HepG2 (cell line): ENCODE measurements at places on chromosomes 11 and 22. TPM values are rescaled to one million over a fixed set of nuclear protein-coding genes. Genes with fewer than 3 reads are reported as not detected.

DNA sequence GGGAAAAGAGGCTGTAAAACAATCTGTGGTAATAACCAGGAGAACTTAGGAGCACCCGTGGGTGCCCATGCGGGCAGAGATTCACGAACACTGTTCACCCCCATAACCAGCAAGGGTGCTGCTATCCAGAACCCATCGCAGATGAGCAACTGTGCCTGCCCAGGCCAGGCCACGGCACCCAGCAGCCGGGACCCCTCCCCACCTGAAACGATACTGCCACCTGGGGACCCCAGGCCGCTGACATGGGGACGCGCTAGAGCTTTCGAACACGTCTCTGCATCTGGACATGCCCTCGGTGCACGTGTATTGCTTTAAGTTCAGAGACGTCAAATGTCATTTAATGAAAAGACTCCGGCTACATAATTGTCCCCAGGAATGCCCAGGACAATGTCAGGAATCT is 14.3 kb upstream of the MUC2 start:
- no peak overlapping the region for H3K4me3 ChIP-seq
- peaks cover 50% of the 10 kb centered on the region for H3K27me3 ChIP-seq
- H3K27ac ChIP-seq, result no peak overlapping the region

DNA sequence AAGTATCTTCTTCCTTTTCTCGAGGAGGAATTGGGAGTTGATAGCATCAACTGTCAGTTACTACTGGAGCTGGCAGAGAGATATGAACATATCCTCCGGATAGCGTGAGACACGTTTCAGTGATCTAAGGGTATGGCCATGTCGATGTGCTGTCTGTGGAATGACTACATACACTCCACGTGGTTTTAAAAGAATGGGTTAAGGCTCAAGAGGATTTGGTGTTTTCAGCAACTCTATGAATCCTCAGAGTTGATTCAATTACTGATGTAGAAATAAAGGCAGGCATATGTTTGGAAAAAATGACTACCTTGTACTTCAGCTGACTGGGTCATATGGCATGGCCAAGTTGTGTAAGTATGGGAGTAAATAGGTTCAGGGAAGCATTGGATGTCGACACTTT is 22.9 kb downstream of the MMP13 start:
- H3K27ac ChIP-seq, result no peak overlapping the region
- DNase-seq, result no peak
- no peak overlapping the region for H3K4me3 ChIP-seq
- H3K36me3 ChIP-seq, result no peaks in the 10 kb centered on the region

DNA sequence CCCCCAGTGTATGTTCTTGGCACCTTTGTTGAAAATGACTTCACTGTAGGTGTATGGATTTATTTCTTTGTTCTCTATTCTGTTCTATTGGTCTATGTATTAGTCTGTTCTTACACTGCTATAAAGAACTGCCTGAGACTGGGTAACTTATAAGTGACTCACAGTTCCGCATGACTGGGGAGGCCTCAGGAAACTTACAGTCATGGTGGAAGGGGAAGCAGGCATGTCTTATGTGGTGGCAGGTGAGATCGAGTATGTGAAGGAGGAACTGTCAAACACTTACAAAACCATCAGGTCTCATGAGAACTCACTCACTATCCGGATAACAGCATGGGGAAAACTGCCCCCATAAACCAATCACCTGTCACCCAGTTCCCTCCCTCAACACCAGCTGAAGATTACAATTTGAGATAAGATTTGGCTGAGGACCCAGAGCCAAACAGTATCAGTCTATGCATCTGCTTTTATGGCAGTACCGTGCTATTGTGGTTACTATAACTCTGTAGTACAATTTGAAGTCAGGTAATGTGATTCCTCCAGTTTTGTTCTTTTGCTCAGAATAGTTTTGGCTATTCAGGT is 836.2 kb downstream of the DLG2 start:
- no peaks in the 10 kb centered on the region for H3K36me3 ChIP-seq
- no peak overlapping the region for H3K4me3 ChIP-seq
- no peak overlapping the region for H3K27ac ChIP-seq
- DNase-seq, result no peak

DNA sequence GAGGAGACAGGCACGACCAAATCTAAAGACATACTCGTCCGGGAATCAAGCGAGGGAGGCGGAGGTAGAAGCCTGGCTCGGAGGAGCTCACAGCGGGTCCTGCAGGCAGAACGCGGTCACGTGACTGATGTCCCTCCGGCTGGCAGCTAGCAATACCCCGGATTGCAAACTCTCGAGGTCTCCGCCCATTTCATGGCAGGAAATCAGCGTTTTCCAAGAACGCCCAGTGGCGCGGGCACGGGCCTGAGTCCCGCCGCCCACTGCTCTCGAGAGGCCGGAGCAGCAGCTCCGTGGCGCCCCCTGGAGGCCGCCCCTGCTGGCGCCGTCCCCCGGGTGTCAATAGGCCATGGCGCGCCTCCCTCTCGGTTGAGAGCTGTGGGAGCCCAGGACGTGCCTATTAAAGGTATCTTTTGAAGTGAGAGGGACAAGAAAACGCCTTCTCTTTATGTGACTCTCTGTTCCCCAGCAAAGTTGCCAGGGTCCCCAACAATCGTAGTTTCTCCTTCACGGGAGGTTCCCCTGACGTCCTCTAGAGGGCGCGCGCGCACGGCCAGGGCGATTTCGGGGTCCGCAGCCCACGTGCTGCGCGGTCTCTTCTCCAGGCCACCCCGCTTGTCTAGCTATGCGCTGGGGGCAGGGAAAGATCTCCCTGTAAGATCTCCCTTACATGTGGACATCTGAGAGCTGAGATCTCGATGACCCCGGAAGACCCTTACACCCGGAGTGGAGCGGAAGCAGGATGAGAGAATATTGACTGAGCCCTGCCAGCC is 37.3 kb upstream of the RBFOX2 start:
- DNase-seq, result peak; percentile 85
- peak overlapping the region; percentile 46 for H3K4me3 ChIP-seq
- H3K36me3 ChIP-seq, result no peaks in the 10 kb centered on the region
- peak overlapping the region; percentile 48 for H3K27ac ChIP-seq
- peaks cover 15% of the 10 kb centered on the region for H3K4me1 ChIP-seq

DNA sequence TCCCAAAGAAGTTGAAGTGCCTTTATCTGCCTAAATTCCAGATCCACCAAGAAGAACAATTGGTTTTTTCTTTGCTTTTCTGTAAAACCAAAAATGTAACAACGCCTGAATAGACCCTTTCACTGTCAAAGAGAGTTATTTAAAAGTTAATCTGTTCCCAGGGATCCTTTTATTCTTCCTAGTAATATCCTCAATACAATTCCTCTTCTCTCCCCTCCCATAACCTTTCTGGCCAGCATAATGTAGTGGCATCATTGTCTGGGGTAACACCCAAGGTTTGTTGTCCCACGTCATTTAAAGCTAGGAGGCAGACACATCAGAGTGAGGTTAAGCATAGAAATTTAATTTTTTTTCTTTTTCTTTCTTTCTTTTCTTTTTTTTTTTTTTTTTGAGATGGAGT is 39.9 kb downstream of the MS4A2 start:
- no peak overlapping the region for H3K4me3 ChIP-seq
- H3K27me3 ChIP-seq, result no peaks in the 10 kb centered on the region
- H3K36me3 ChIP-seq, result no peaks in the 10 kb centered on the region
- H3K27ac ChIP-seq, result no peak overlapping the region
- peaks cover 22% of the 10 kb centered on the region for H3K4me1 ChIP-seq
- DNase-seq, result no peak

GRCh38 chr22:47619631-47620030 is 857.2 kb downstream of the TBC1D22A start:
- no peak overlapping the region for H3K27ac ChIP-seq
- peaks cover 56% of the 10 kb centered on the region for H3K27me3 ChIP-seq
- no peak overlapping the region for H3K4me3 ChIP-seq

DNA sequence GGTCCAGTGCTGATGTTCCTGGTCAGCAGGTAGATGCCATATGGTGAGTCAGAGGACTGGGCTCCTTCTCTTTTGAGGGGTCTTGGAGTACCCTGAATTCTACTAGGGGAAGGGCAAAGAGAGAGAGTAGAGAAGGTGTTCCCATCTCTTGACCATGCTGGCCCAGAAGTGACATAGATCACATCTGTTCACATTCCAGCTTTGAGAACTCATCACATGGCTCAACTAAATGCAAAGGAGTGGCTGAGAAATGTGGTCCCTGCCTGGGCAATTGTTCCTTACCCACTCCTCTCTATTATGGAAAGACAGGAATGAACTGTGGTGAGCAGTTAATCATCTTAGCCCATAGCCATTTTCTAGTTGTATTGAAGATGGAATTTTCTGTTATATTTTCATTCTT is 105.4 kb upstream of the TIMP3 start:
- peaks cover 68% of the 10 kb centered on the region for H3K4me1 ChIP-seq
- DNase-seq, result no peak
- no peaks in the 10 kb centered on the region for H3K36me3 ChIP-seq
- peak overlapping the region; percentile 53 for H3K27ac ChIP-seq

GRCh38 chr11:102546923-102547471 is 16.4 kb upstream of the MMP7 start:
- no peak for DNase-seq
- no peaks in the 10 kb centered on the region for H3K36me3 ChIP-seq
- no peak overlapping the region for H3K4me3 ChIP-seq
- H3K4me1 ChIP-seq, result no peaks in the 10 kb centered on the region
- no peak overlapping the region for H3K27ac ChIP-seq

- H3K4me3 ChIP-seq, result no peak overlapping the region
- no peak for DNase-seq
- H3K36me3 ChIP-seq, result no peaks in the 10 kb centered on the region
Observed at GRCh38 chr11:15884777-15885540, 471.4 kb downstream of the SOX6 start.

RBMXL2 gene
- not detected in 2 replicates for total RNA-seq

HBE1 gene
- total RNA-seq, result 0.35 and 0.52 TPM in 2 replicates

BTG4 gene
- not detected in 2 replicates for total RNA-seq

POLDIP3 gene
- total RNA-seq, result 47.4 and 64.1 TPM in 2 replicates
